ENCODE measurements at places on chromosomes 1 and 21. TPM values are rescaled to one million over a fixed set of nuclear protein-coding genes. Genes with fewer than 3 reads are reported as not detected.

Gene PGLYRP4
- total RNA-seq: not detected

Gene LCE1D
- not detected for total RNA-seq

- no peak for DNase-seq
Observed at GRCh38 chr21:41141031-41141457, 26.9 kb upstream of the BACE2 start.

DNA sequence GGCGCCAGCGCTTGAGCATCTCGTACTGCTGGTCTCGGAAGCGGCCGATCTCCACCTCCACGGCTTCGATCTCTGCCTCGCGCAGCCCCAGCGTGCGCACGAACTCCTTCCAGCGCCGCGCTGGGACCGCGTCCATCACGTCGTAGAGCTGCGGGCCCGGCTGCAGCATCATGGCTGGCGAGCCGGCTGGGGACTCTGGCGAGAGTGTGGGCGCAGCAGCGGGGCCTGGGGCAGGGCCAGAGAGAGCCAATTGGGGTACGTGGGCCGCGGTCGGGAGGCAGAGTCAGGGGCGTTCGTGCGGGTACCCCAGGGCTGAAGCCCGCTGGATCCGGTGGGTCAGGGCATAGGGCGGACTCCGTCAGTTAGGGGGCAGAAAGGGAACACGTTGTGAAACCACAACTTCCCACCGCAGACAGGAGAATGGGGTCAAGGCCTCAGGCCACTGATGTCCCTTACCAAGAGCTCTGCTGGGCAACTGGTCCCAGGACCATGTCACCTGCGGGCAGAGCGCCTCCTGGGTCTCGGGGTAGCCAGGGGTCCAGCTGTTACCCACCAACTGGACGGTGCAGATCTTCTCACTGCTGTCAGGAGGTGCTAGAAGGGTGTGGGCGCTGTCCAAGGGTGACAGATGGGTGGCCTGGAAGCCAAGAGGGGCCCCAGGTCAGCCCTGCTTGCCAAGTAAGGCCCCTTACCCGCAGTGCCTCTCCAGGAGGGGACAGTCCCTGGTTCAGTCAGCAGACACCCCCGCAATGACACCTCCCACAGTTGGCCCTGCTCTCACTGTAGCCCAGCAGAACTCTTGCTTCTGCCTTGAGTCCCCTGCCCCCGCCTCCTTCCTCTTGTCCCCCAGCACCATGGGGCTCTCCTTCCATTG lies 4.2 kb downstream of the TNFRSF25 start:
- no peak for DNase-seq

DNA sequence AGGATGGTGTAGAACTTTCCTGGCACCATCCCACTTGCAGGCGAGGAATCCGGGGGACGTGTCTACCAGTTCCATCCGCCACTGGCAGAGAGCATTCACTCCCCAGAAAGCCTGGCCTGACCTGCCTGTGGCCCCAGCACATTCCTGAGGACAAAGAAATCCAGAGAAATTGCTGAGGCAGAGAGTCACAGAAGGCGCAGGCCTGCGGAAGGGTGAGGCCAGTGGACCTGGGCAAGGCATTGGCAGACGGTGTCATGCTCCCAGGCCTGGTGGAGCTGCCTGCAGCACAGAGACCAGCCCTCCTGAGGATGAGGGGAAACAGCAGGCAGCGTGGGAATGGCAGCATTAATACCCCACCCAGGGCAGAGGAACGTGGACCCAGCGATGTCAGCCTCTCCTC lies 81.2 kb upstream of the F3 start:
- no peak for DNase-seq

Data from thoracic aorta (tissue), 2 donors.